Renal cortex interstitium (tissue), 15 donors: ENCODE measurements at places on chromosomes 3 and 15. TPM values are rescaled to one million over a fixed set of nuclear protein-coding genes. Genes with fewer than 3 reads are reported as not detected.
A peak's percentile ranks its signal among the peaks of the same experiment; 100 is the strongest.

GRCh38 chr15:97482521-97482920 lies 478.0 kb upstream of the ARRDC4 start:
- no peak for DNase-seq

DNA sequence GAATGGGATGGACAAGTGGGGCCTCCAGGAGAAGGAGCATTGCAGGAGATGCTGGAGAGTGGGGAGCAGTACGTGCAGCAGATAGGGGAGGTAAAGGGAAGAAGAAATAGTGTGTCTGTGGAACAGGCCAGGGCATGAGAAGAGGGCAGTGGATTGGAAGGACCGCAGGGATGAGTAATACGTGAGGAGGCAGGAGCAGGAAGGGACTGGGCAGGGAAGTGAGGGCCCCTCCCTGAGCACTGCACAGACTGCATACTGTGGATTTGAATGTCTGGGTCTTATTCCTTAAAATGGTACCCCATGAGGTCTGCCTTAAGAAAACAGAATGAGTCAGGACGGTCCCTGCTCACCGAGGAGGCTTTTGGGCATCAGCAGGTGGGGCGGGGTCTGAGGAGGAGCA lies 210.0 kb upstream of the NDN start:
- DNase-seq = no peak

DNA sequence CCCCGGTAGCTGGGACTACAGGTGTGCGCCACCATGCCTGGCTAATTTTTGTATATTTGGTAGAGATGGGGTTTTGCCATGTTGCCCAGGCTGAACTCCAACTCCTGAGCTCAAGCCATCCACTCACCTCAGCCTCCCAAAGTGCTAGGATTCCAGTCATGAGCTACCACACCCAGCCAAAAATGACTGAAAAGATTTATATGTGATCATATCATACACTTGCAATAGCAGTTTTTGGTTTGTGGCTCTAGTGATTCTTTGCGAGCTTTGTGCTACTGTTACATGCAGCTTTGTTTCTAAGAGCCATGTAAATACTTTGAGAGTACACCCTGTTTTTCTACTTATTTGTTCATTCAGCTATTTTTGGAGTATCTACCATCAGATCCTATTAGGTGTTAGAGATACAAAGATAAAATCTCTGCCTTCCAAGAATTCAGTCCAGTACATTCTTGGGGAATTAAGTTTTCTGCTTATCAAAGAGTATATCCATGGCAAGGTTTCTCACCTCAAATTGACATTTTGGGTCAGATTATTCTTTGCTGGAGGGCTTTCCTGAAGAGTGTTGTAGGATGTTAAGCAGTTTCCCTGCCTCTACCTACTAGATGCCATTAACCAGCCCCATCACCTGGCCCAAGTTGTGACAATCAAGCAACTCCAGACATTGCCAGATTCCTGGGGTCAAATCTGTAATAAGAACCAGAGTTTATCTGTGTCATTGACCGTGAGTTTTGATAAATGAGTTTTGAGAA lies 15.0 kb downstream of the SNAP23 start:
- no peak for DNase-seq

DNA sequence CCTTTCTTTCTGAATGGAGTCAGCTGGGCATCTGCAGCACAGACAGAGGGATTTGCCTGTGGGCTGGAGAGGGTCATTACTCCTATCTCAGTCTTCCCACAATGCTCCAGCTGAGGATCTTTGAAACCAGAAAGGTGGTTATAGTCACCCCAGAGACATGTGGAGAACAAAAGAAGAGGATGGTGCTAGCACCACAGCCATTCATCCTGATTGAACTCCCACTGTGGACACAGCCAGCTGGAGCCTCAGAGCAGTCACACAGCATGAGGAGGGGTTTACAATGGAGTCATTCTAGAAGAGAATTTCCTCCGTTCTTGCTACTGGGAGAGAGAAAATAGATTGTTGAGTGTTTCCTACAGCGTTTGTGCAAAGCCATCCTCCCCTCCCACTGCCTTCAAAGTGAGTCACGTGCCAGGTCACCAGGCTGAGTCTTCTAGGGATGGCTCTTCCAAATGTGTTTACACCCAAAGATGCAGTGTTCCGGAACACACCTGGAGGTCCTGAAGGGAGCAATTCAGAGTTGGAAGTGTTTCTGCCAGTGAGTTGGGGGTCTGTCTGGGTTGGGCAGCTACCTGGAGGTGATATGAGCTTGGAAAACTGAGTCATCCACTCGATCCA lies 18.9 kb upstream of the GREM1 start:
- no peak for DNase-seq

- peak; percentile 29 for DNase-seq
Measured at GRCh38 chr3:182793663-182794454, 555 bp downstream of the ATP11B start.

DNA sequence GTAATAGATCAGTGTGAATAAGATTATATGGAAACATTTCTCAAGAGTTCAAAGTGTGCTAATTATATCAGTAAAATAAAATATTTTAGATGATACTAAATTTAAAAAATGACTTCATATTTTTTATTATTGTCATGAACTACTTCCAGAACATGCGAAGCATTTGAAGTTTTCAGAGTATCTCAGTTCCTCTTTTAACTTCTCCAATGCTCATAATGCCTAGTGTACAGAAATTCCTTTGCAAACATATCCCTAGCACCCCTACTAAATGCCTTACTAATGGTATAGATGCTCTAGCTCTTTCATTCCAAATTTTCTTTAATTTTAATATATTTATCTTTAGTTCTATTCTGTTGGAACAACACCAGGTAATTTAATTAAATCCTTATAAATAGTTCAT lies 580.4 kb downstream of the CADM2 start:
- DNase-seq = no peak

DNA sequence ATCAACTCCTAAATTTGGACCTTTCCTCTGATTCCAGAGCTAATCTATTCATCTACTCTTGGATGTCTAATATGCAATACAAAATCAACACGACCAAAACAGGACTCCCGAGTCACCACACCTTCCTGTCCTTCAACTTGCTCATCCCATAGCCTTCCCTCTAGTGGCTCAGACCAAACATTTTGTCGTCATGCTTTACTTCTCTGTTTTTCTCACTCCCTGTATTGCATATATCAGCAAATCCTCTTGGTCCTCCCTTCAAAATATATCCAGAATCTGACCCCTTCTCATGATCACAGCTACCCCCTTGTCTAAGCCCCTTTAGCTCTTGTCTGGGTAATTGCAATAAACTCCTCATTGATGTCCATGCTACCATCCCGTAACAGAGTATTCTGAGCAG lies 30.5 kb upstream of the DCP1A start:
- no peak for DNase-seq

DNA sequence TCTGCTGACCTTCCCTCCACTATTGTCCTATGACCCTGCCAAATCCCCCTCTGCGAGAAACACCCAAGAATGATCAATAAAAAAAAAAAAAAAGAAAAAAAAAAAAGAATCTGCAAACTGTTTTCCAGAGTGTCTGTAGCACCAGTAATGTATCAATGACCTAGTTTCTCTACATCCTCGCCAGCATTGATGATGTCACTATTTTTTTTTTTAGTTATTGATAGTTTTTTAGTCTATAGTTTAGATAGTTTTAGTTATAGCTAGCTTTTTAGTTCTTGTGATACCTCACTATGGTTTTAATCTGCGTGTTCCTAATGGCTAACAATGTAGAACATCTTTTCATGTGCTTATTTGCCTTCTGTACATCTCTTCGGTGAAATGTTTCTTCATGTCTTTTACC lies 36.1 kb upstream of the XIRP1 start:
- no peak for DNase-seq

GRCh38 chr3:139954146-139954860 lies 19.3 kb downstream of the CLSTN2 start:
- no peak for DNase-seq

DNA sequence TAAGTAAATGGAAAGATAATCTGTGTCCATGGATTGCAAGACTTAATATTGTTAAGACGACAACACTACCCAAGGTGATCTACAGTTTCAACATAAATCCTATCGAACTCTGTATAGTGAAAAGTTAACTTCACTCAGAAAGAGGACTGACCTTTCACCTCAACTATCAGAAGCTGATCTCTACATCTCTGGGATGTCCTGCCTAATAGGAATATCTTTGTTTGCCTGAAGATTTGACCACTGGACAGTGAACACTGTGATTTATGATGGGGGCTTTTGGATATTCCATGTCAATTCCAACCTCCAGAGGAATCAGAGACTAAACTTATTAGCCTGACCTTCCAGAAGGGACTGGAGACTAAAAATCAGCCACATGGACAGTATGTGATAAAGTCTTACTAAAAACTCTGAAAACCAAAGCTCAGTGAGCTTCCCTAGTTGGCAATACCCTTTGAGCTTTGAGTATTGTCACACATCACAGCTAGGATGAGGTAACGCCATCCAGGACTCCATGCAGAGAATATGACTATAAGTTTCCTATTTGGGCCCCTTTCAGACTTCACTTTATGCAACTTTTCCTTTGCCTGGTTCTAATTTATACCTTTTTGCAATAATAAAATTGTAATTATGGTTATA lies 164.9 kb upstream of the SETMAR start:
- no peak for DNase-seq

The CNTN3 gene
- polyA plus RNA-seq = 6.6 TPM

The GOLGA8Q gene
- polyA plus RNA-seq = 1.9 TPM

The PLXND1 gene
- 153 TPM for polyA plus RNA-seq

The BUB1B gene
- 28.0 TPM for polyA plus RNA-seq

The KCNAB1 gene
- polyA plus RNA-seq = 3.5 TPM

The AGBL1 gene
- polyA plus RNA-seq = 0.16 TPM

The FBXO40 gene
- not detected for polyA plus RNA-seq

The KCNMB2 gene
- polyA plus RNA-seq = 28.5 TPM
